Calu3 (cell line): ENCODE measurements at places on chromosomes 3 and 15. TPM values are rescaled to one million over a fixed set of nuclear protein-coding genes. Genes with fewer than 3 reads are reported as not detected.
A peak's percentile ranks its signal among the peaks of the same experiment; 100 is the strongest.

DNA sequence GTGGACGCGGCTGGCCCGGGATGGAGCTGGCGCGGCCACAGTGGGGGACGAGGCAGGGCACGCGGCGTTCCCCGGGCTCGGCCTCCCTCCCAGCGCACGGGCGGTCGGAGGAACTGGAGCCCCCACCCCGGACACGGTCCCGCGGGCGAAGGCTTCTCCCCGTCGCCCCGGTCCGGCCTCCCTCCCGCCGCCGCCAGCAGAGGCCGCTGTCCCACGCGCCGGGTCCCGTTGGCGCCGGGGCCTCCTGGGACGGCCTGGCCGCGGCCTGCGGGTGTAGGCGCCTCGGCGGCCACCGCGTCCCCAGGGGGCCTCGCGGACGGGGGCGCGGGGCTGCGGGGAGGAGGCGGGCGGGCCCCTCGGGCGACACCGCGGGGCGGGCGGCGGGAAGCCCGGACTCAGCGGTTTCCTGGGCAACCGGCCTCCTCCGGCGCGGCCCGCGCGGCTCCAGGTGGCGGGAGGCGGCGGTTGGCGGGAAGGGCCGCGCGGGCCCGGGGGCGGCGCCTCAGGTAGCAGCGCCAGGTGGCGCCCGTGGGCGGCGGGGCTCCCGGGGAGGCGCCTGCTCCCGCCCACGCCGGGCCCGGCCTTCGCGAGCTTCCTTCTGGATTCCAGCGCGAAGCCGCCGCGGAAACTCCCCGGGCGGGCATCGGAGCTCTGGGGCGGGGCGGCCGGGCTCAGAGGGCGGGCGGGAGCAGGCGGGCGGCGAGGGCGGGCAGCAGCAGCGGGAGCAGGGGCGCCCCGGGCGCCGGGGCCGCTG, 26.7 kb downstream of the MELTF start:
- peak overlapping the region; percentile 59 for H3K4me3 ChIP-seq
- DNase-seq: peak; percentile 91
- no peaks in the 10 kb centered on the region for H3K27me3 ChIP-seq
- H3K36me3 ChIP-seq: peaks cover 6% of the 10 kb centered on the region

DNA sequence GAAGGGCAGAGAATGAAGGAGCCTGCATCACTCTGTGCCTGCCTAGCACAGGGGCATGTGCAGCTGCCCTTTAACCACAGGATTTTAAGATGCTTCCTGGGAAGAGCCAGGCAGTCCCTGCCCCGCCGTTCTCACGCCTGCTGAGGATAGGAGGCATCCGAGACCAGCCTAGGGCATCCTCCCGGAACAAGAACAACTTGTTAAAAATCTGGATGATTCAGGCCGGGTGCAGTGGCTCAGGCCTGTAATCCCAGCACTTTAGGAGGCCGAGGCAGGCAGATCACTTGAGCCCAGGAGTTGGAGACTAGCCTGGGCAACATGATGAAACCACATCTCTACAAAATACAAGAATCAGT, 15.2 kb downstream of the NRROS start:
- no peaks in the 10 kb centered on the region for H3K36me3 ChIP-seq
- no peak for DNase-seq
- no peak overlapping the region for H3K4me3 ChIP-seq
- peaks cover 14% of the 10 kb centered on the region for H3K4me1 ChIP-seq
- H3K27me3 ChIP-seq: peaks cover 20% of the 10 kb centered on the region
- no peak overlapping the region for H3K27ac ChIP-seq

Gene PPARG
- 81.5 and 85.8 TPM in 2 replicates for total RNA-seq

Gene GRK7
- total RNA-seq: not detected in 2 replicates

Gene FOXB1
- total RNA-seq: not detected in 2 replicates
